Activated CD4-positive, CD25-positive, alpha-beta regulatory T cell (primary cell): ENCODE measurements at places on chromosomes 6 and 20.

DNA sequence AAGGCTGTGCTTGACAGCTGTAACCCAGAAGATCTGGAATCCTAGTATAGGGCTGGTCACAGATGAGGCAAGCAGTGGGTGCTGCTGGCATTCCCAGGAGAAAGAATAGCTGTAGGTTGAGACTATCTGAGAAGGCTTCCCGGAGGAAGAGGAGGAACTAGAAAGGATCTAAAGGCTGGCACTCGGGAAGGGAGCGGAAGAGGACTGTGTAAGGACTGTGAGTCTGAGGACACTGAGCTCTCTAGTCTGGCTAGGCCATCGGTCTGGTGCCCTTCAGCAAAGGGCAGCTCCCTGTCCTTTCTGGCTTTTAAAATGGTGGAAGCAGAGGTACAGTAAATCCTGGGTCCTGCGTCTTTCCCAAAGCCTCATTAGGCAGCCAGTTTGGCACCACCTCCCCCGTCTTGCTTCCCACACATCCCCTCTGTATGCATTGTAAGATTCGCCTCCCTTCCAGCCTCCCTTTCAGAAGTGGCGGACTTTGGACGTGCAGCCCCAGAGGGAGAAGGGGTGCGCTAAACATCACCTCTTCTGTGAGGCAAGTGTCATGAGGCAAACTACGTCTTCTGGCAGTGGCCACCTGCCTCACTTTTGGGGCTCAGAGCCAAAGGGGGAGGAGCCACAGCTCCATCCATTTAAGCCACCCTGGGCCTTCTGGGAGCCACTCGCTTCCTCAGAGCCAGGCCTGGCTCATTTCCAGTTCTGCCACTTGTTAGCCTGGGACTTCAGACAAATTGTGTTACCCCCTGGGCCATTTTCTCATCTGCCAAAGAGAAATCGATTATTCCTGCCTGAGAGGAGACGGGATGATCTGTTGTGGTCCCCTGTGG is 8.6 kb downstream of the SNPH start:
- DNase-seq: no peak

DNA sequence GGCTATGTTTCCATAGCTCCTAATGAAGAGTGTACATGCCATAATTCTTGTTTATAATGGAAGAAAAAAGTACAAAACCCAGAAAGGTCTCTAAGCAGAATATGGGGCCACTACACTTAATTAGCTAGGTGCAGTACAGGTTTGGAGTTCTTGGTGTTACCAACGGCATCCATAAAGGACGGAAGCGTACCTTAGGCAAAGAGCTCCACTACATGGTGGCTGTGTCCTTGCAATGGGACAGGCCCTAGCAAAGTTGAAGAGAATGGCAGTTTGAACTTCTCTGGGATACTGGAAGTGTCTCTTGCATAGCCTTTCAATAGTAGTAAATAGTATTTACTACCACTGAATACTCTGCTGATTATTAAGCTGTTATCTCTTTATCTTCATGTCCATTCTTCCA is 371.7 kb upstream of the MMS22L start:
- no peak for DNase-seq

- DNase-seq: no peak
Measured at GRCh38 chr6:126153661-126154060, 167.3 kb downstream of the TRMT11 start.

DNA sequence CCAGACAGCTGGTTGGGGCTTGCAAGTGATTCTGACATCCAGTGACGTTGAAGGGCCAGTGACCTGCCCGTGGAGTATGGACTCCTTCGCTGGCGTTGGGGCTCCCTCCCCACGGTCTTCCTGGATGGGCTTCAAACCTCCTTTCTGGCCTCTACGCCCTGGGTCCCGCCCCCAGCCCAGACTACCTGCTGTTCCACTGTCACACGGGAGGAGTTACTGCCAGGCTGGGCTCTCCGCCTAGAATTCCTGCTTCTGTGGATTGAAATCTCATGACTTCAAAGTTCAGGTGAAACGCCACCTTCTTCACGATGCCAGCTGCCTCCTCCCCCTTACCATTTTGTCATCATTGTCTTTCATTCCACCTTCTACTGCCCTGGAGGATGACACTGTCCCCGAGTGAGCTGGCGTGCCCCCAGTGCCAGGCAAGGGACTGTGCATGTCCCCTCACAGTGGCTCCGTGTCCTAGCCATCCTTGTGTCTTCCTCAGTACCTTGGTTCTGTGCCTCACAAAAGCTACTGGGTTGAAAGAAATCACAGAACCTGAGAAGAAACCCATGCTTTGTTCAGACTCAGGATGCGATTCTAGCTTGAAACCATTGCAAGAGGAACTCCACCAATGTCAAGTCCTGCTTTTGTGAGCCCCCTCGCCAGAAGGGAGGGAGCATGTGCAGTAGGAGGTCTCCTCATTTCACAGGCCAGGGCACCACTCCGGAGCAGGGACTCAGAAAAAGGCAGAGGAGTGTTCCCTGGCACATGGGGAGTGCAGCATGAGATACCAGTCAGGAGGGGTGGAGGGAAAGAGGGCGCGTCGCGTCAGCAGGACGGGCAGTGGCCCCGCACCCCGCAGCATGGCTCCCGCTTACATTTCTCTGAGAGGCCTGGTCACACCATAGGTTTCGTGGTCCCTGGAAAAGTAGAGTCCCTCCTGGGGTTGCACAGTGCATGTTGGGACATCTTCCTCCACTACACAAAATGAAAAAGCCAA is 11.0 kb upstream of the IRF4 start:
- DNase-seq: no peak

- no peak for DNase-seq
Measured at GRCh38 chr6:132188556-132189264, 212.6 kb downstream of the MOXD1 start.

- no peak for DNase-seq
Measured at GRCh38 chr6:2108700-2109306, 136.6 kb downstream of the GMDS start.

- no peak for DNase-seq
Measured at GRCh38 chr6:159193923-159194322, 24.7 kb downstream of the FNDC1 start.

DNA sequence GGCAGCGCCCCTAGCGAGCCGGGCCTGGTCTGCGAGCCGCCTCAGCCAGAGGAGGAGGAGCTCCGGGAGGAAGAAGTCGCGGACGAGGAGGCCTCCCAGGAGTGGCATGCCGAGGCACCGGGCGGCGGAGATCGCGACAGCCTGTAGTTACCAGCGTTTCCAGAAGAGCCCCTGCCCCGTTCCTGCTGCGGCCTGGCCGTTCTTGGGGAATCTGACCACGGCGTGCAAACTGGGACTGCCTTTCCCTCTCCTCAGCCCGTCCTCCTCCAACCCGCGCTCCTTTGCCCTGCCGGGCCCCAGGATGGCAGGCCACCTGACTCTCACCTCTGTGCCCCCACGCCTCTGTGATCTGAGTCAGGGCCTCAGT is 802 bp downstream of the HDGFL1 start:
- DNase-seq: no peak

GRCh38 chr6:31906122-31906521 is 4.2 kb upstream of the ZBTB12 start:
- DNase-seq: no peak

- DNase-seq: no peak
Measured at GRCh38 chr6:132830334-132830751, 16.0 kb downstream of the RPS12 start.

GRCh38 chr6:90653750-90654149 is 66.9 kb upstream of the MAP3K7 start:
- no peak for DNase-seq

GRCh38 chr6:44192428-44193041 is 24.2 kb upstream of the MYMX start:
- DNase-seq: no peak

- no peak for DNase-seq
Measured at GRCh38 chr6:108714101-108714765, 134.0 kb upstream of the ARMC2 start.

DNA sequence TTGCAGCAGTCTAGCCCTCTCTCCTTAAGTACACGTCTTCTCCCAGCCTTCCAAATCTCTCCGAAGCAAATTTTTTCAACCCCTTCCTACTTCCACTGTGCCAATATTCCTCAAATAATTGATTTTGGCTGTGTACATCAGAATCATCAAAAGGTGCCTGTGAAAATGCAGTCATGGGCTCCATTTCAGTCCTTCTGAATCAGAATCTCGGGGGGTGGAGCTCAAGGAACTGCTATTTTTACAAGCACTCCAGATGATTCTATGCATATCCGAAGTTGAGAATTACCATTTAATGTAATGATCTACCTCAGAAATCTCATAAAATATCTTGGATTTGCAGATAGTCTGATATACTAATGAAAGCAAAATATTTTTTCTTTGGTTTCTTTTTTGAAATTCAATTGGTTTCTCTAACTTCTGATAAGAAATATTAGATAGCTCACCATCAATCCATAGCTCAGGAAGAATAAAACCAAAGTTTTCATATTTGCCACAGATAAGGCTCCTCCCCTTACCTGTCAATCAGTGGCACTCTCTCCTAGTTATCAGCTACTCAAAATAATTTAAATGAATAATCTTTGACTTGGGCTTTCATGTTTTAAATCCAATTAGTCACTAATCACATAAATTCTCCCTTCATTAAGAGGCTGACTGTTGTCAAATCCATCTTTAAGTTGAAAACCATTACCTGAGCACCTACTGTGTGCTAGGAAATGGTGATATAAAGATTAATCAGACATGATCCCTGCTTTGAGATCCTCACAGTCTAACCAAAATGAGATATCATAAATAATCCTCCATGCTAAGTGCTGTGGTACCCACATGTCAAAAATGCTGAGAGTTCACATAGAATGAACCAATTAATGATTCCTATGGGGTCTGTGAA is 36.4 kb upstream of the STXBP5 start:
- DNase-seq: no peak

GRCh38 chr20:63771046-63771707 is 31.6 kb downstream of the SLC2A4RG start:
- no peak for DNase-seq

DNA sequence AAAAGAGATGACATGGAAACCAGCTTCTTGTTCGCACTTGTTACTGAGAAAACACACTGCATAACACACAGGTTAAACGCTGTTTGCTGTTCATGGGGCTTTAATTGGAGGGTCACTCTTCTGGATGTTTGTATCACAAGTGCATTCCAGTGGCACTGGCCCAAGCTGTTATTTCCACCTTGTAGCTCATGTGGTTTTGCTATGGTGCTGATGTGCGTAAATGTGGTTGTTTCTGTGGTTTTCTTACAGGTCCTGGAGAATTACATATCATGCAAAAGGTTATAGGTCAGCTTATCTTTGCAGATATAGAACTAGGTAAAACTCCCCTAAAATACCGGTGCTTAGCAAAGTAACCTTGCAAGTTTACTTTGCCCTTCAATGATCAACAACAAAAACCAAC is 89.3 kb upstream of the AHI1 start:
- DNase-seq: no peak

DNA sequence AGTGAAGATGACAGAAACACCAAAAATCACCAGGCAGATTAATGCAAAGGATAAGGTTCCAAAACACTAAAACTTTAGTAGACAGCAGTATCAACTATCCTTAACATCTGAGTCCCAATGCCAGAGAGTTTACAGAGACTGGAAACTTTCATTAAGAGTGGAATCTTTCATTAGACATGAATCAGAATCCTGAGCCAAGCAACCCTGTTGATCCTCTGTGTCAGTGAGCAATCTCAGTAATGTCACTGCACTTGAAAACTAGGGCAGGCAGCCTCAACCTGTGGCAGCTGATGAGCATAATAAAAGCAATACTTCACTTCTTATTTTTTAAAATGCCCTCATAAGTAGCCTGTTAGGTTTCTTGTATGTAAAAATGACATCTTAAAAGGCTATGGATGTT is 252.8 kb upstream of the PLN start:
- DNase-seq: no peak

- DNase-seq: no peak
Measured at GRCh38 chr6:109870089-109870410, 108.1 kb upstream of the GPR6 start.

DNA sequence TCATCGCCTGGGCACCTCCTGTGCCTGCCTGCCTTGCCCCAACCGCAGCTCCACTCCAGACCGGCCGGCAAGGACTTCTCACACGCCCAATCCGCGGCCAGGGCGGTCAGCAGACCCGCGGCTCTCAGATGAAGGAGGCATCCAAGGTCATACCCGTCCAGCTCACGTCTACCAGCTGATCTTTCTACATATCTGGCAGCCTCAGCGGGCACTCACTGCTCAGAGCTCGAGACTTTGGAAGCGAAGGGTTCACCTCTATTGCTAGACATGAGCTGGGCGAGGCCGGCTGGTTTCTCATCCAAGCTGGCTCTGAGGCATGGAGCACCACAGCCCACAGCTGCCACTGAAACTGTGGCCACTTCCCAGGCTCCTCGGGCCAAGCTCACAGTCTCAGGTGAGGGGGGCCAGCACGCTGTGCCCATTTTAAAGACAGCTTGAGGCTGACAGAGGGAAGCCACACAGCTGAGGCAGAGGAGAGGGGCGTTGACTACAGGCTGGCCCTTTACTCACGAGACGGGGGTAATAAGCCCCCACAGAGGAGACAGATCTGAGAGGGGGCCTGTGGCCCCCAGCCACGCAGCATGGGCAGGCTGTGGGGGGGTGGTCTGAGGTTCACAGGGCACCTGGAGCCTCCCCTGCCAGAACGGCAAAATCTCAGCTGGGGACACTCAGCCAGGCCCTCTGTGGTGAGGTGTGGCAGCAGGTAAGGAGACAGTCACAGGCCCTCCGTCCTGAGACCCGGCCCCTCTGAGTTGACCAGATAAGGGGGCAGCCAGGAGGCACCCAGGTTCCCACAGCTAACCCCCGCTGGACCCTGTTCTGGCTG is 2.0 kb downstream of the LAMA5 start:
- no peak for DNase-seq

DNA sequence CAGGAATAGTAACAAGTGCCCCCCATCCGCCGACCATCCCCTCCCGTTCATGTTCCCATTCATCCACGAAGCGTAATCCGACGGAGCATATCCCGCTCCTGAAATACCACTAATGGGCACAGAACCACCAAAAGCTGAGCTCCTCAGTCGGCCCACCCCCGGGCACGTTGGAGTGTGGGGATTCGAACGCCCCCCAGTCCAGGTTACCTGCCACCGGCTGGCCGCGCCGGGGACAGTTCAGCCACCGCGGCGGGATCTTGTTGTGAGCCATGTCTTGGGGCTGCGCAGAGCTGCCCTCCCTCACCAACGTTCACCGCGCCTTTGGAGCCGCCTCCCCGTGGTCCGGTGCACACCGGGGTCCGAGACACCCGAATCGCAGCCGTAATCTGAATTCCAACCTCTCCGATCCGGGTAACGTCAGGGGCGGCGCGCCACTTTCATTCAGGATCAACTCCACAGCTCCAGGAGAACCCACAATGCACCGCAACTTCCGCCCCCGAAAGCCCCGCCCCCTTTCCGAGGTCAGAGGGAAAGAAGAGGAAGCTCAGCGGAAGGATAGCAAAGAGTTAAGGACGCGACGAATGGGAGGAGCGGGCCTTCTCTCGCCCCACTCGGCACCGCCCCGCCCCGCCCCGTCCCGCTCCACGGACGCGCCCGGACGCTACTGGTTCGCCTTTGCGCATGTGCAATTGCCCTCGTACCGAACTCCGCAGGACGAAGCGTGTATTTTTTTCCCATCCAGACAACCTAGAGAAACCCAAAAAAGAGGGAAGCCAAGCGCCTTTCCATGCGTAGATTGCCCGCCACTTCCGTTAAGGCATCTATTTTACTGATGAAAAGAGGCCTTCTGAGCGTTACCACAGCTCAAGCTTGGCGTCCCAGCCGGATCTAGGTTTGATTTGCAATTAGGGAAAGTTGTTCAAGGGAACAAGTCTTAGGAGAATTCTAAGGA is at the start of gene RNGTT:
RNGTT (minus strand) TSS at position 480 of the 952 bp plus-strand sequence; CDS start at position 271, 209 bp downstream.
- peak; percentile 98 for DNase-seq
